ENCODE measurements at places on chromosomes 12 and 14.
A peak's percentile ranks its signal among the peaks of the same experiment; 100 is the strongest.

DNA sequence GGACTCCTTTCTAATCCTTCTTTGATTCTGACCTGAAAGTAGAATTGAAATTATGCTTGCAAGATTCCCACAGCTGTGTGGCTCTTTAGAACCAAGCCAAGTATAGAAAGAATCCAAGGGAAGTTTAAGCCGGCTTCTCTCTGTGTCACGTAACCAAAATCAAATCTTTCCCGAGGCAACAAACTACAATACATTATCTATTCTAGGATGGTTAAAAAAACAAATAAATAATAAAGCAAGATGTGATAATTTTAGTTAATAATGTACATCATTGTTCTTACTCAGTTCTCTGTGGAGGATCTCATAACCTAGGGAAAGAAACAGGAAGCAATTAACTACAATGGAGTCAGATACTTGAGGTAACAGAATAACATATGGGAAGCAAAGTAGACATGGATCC, 78.1 kb upstream of the ST8SIA1 start:
- H3K4me3 ChIP-seq, result no peak overlapping the region
- H3K27ac ChIP-seq, result no peak overlapping the region
- peaks cover 16% of the 10 kb centered on the region for H3K4me1 ChIP-seq
- no peak for DNase-seq
- no peaks in the 10 kb centered on the region for H3K27me3 ChIP-seq

- H3K27ac ChIP-seq, result no peak overlapping the region
- no peaks in the 10 kb centered on the region for H3K27me3 ChIP-seq
- no peaks in the 10 kb centered on the region for H3K36me3 ChIP-seq
- H3K4me3 ChIP-seq, result no peak overlapping the region
- no peaks in the 10 kb centered on the region for H3K4me1 ChIP-seq
- DNase-seq, result peak; percentile 22
Measured at GRCh38 chr12:21169878-21170472, 39.0 kb downstream of the SLCO1B1 start.

DNA sequence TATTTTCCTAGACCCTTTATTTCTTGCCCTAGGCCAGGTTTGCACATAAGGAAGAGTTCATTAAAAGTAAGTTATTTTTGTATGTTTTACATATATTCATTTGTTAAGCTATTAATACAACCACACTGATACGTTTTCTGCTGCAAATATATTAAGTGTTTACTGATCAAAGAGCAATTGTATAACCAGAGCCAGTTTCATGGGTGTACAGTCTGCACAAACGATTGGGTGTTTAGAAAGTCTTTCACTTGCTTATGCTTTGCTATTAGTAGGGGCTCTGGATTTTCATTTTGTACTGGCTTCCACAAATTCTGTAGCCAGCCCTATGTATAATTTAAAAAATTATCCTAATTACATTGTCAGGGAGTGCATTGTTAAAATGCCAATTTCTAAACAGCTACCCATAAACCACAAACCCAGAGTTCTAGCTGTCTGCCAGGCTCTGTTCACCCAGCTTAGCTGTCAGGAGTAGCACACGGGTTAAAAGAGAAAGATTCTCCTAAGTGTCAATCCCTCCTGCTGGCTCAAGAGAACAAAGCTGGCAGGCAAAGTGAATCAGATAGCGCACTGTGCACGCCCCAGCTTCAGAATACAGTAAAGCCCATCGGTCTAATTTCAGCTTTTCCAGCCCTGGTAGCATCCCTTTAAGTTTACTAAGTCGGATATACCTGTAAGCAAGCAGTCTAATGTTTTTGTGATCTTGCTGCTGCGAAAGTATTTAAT, 151.0 kb upstream of the LMO3 start:
- H3K4me3 ChIP-seq, result no peak overlapping the region
- H3K27me3 ChIP-seq, result no peaks in the 10 kb centered on the region
- H3K4me1 ChIP-seq, result no peaks in the 10 kb centered on the region
- H3K36me3 ChIP-seq, result no peaks in the 10 kb centered on the region
- DNase-seq, result no peak

GRCh38 chr12:119423285-119423684, 88.8 kb downstream of the CCDC60 start:
- H3K4me1 ChIP-seq, result no peaks in the 10 kb centered on the region
- no peak for DNase-seq
- H3K27ac ChIP-seq, result no peak overlapping the region
- no peaks in the 10 kb centered on the region for H3K36me3 ChIP-seq

DNA sequence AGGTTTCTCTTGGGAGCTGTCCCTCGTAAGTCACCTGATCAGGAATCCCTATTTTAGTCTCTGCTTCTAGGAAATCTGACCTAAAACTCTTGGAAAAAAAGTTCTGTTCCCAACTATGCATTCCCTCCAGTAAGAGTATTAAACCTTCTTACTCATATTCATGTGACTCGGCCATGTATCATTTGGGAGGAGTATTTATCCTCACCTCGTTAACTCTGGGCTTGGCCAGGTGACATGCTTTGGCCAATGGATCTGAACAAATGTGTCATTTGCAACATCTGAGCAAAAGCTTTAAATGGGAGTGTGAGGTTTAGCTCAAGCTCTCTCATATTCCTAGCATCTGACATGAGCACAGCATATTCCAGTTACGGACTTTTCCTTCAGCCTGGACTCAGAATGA, 226.8 kb downstream of the NUAK1 start:
- no peaks in the 10 kb centered on the region for H3K36me3 ChIP-seq
- no peak overlapping the region for H3K27ac ChIP-seq
- no peak overlapping the region for H3K4me3 ChIP-seq
